Nucleus accumbens (tissue), 56 donors: ENCODE measurements at places on chromosomes 11 and 22.

DNA sequence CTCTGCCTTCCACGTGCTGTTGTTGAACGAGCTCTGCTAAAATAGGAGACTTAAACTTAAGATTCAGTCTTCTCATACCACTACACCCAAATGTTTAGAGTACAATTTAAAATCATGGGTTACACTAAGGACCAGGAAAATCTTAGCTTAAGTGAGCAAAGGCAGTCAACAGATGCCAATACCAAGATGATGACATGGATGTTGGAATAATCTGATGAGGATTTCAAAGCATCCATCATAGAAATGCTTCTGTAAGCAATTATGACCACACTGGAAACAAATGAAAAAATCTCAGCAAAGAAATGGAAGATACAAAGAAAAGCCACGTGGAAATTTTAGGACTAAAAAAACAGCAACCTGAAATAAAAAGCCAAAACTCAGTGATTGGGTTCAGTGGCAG is 109.8 kb downstream of the ATXN10 start:
- DNase-seq: no peak

- no peak for DNase-seq
These were observed 67.7 kb downstream of the LDLRAD3 start for GRCh38 chr11:36011574-36011973.

DNA sequence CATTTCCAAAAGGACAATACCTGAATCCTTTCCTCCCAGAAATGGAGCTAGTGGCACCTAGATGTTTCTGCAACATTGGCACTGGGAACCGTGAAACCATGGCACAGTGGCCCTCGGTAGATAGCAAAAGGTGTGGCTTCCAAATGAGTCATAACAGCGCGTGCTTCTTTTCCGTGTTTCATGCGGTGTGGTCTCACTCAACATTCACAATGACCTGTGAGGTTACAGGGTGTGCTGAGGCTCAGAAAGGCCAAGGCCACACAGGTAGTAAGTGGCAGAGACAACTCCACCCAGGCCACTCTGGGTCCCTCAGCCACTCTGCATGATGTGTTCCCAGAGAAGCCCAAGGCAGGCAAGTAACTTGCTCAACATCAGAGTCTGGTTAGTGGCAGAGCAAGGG is 67.4 kb downstream of the TP53I11 start:
- DNase-seq: no peak

- DNase-seq: no peak
These were observed 21.8 kb upstream of the WNT7B start for GRCh38 chr22:45998638-45999378.

- DNase-seq: no peak
These were observed 340.0 kb downstream of the SHANK2 start for GRCh38 chr11:70912226-70912840.

GRCh38 chr22:27720860-27721259 is 80.7 kb downstream of the MN1 start:
- DNase-seq: no peak

GRCh38 chr22:47547239-47547661 is 784.8 kb downstream of the TBC1D22A start:
- no peak for DNase-seq

GRCh38 chr11:117828611-117829368 is 4.2 kb upstream of the FXYD2 start:
- no peak for DNase-seq

- no peak for DNase-seq
These were observed 786 bp upstream of the MCAM start for GRCh38 chr11:119317592-119318239.

GRCh38 chr22:22026157-22026831 is 43.7 kb upstream of the TOP3B start:
- DNase-seq: no peak

- no peak for DNase-seq
These were observed 449.7 kb upstream of the DDI1 start for GRCh38 chr11:103586756-103587155.

DNA sequence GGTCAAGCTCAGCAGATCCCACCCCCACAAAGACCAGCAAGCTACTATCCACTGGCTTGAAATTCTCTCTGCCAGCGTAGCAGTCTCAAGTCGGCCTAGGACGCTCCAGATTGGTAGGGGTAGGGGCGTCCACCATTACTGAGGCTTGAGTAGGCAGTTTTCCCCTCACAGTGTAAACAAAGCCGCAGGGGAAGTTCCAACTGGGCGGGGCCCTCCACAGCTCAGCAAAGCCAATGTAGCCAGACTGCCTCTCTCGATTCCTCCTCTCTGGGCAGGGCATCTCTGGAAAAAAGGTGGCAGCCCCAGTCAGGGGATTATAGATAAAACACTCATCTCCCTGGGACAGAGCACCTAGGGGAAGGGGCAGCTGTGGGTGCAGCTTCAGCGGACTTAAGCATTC is 1064.9 kb upstream of the TENM4 start:
- DNase-seq: no peak

DNA sequence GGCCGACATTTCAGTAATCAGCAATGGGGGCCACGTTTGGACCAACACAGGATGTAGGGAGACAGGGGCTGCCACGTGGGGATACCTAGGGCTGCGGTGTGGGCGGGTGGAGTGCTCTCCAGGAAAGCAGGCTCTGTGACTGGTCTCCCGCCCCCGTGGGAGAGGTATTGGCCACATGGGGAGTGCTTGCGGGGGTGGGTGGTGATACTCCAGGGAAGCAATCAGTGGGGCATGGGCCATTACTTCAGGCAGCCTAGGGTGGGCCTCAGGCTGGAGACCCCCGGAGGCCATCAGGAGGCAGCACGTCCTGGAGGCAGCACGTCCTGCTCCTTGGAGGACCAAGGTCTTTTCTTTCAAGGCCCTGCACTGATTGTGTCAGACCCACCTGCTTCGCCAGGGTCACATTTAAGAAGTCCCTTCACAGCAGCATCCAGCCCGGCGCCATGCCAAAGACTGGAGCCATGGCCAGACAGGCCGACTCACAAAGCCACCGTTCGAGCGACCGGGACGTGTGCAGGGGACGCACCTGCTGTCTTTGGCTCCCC is 3.0 kb upstream of the MUC2 start:
- no peak for DNase-seq

GRCh38 chr11:117930668-117931330 is 1.6 kb upstream of the TMPRSS13 start:
- DNase-seq: no peak

GRCh38 chr11:125890447-125891100 is 3.1 kb downstream of the HYLS1 start:
- no peak for DNase-seq

- no peak for DNase-seq
These were observed 189.6 kb upstream of the SYN3 start for GRCh38 chr22:33247758-33248157.

DNA sequence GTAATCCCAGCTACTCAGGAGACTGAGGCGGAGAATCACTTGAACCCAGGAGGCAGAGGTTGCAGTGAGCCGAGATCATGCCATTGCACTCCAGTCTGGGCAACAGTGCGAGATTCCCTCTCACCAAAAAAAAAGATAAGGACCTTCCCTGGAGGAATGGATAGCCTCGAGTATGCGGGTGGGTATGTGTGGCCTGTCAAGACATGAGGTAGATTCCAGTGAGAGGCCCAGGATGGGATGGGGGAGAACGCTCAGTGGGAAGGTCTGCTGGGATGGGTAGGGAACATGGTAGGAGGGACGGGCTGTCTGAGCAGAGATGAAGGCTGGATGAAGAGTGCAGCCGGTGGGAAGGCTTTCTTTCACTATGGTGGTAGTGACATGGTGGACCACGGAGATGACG is 39.0 kb upstream of the YWHAH start:
- DNase-seq: no peak

GRCh38 chr22:38352436-38352835 is 35.2 kb upstream of the CSNK1E start:
- no peak for DNase-seq

DNA sequence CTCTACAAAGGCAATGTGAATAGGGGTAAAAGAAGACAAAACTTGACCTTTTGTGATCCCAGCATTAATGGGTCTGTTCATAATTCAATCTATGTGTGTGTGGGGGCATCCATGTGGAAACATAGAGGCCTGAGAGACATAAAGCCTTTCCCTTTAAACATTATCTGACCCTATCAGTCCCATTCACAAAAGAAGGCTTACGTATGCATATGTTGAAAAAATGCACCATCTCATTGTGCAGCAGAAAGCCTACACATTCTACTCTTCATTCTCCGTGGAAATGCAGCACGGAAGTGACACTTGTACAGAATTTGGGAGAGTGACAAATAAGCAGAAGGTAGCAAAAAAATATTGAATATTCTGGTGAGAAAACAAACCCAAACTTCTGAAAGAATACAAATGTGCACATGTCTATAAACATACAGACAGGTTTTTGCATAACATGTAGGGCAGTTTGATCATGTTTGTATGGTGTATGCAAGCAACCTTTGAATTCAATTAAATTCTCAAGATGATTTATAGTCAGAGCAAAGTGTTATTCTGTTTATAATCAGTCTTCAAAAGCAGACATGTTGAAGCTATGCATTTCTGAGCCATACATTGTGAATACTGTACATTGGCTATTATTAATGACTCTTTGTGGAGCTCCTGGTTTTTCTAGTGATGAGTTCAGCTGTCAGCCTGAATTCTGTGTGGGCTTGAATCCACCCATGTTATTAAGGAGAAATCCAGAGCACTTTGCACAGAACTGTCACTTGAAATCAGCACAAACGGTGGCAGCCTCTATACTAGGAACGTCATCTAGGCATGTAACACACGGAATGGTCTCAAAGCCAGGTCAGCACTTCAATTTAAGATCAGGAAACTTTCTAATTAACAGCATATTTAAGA is 236.8 kb downstream of the DCDC1 start:
- DNase-seq: no peak

- no peak for DNase-seq
These were observed 52.5 kb upstream of the CARD18 start for GRCh38 chr11:105192115-105192514.

- no peak for DNase-seq
These were observed 5.9 kb upstream of the MRGPRG start for GRCh38 chr11:3224401-3225057.

- peak; percentile 74 for DNase-seq
These were observed 25.8 kb downstream of the DSCAML1 start for GRCh38 chr11:117771197-117771596.

DNA sequence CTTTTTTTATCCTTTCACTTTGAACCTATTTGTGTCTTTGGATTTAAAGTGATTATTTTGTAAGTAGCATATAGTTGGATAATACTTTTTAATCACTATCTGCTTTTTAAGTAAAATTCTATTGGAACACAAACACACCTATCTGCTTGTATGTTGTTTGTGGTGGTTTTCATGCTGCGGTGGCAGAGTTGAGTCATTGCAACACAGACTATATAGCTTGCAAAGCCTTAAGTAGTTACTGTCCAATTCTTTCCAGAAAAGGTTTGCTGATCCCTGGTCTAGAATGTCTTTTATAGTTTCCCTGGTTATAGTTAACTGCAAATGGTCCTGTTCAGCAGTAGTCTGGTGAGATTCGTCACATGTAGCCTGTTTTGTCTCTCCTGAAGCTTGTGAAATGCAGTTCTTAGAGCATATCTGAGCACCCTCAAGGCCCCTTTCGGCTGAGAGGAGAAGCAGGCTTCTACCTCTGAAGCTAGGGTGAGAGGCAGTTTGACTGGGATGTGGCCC is 21.5 kb downstream of the SHANK3 start:
- no peak for DNase-seq

DNA sequence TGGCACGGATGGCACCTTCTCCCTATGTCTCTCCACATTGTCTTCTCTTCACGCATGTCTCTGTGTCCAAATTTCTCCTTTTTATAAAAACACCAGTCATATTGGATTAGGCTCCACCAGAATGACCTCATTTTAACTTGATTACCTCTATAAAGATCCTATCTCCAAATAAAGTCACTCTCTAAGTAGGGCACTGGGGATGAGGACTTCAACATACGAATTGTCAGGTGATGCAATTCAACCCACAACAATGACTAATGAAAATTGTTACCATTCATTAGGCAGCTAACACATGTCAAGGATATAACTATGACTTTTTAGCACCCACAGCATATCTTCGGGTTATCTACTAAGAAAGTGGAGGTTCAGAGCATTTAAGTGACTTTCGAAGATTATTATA is 55.5 kb upstream of the USP47 start:
- no peak for DNase-seq

DNA sequence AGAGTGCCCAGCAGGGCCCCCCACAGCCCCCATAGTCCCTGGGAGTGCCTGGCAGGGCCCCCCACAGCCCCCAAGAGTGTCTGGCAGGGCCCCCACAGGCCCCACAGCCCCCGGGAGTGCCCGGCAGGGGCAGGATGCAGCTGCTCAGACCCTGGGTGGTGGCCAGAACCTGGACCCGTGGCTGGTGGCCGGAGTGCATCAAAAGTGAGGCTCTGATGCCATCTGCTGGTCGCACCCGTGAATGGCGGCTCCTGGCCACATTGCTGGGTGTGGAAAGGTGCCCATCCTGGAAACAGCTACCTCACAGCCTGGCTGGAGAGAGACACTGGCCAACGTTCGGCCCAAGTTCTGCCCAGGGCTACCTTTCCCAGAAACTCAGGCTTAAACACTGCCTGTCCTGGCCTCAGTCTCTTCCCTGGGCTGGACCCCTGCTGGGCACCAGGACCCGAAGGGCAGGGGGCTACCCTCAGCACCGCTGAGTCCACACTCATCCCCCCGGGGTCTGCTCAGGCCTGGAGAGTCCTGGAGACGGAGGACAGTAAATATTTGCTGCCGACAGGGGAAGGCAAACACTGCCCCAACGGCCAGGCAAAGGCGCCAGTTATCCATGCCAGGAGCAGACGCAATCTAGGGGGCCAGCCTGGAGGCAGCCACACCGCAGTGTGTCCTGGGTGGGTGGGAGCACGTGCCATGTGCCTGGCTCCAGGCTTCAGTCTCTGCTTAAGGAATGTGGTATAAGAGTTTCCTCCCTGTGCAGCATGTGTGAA is 4.4 kb downstream of the INS start:
- DNase-seq: no peak

- no peak for DNase-seq
These were observed at the start of gene SHISAL1 for GRCh38 chr22:44312766-44313165. TSS of gene SHISAL1 (minus strand) at chr22:44312951. CDS start at chr22:44300945, 12,006 bp downstream.

- DNase-seq: no peak
These were observed 24.0 kb downstream of the SLCO2B1 start for GRCh38 chr11:75174781-75175370.

- no peak for DNase-seq
These were observed 44.7 kb downstream of the CCDC90B start for GRCh38 chr11:83241291-83241946.

- DNase-seq: no peak
These were observed 727.3 kb downstream of the LRRC4C start for GRCh38 chr11:40732132-40732531.

DNA sequence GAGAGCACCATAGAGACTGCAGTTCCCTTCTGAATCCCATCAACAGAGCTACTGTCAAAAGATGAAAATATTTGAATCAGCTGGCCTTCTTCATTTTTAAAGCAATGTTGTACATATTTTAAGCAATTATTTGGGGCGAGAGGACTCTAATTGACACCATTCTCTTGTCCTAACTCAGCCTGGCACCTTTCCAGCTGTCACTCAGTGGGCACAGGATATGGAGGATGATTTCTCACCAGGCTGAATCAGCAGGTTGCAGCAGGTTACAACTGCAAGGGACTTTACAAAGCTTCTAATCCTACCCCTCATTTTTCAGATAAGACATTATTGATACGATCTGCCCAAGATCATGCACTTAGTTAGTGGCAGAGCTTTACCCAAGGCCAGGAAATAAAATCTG is 11.9 kb upstream of the WT1 start:
- DNase-seq: no peak
